ENCODE measurements at places on chromosomes 3 and 15. TPM values are rescaled to one million over a fixed set of nuclear protein-coding genes. Genes with fewer than 3 reads are reported as not detected.

Gene CYP1A1
- polyA plus RNA-seq: 0.19 TPM

Gene DUOXA2
- not detected for polyA plus RNA-seq

GRCh38 chr15:59237119-59237855, 30.6 kb downstream of the LDHAL6B start:
- DNase-seq: no peak

DNA sequence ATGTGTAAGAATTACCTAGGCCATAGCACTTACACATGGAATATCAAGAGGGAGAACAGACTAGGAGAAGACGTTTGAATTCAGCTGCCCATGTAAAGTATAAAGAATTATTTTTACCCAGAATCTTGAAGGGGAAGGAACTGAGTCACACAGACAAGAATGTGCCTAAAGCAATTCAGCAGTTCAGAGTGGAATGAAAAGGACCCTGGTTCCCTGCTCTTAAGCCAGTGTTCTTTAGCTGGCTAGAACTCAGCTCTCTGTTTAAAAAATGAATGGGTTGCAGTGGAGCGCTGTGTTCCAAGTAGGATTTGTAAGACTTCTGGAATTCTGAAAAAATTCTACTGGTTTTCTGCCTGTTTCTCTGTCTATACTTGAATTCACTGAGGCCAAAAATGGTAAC, 440.2 kb downstream of the LPP start:
- no peak for DNase-seq

GRCh38 chr15:86199467-86200145, 119.9 kb downstream of the AGBL1 start:
- DNase-seq: no peak

DNA sequence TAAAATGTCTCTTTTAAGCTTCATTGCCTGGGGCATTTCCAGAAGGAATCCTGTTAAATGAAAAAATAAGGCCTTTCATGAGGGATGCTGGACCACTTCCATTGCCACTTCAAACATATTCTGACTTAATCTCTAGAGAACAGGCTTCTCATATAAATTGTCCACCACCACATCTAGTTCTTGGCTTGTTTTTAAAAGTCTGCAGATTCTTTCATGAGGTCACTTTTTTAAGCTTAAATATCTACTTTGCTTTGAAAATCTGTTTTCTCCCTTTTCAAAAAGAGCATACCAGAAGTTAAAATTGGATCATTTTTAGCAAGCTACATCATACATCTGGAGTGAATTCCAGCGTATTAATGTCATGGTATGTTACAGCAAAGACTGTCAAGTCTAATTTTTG, 131.6 kb downstream of the C3orf70 start:
- no peak for DNase-seq

DNA sequence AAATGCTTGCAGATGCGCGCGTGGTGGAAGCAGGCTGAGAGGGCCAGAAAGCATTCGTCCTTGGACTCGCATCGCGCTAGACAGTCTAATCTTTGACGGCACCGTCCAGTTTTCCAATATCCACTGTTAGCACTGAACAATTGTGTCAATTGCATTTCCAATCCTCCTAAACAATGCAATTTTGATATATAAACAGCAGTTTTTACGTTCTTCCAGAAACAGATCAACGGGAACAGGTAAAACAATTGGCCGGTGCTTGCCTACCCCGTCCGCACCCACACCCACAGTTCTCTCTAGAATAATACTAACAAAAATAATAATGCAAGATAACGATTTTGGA, 17.2 kb downstream of the CPN2 start:
- DNase-seq: no peak

- DNase-seq: no peak
These were observed 576.7 kb downstream of the DIPK2A start for GRCh38 chr3:144548346-144548745.

DNA sequence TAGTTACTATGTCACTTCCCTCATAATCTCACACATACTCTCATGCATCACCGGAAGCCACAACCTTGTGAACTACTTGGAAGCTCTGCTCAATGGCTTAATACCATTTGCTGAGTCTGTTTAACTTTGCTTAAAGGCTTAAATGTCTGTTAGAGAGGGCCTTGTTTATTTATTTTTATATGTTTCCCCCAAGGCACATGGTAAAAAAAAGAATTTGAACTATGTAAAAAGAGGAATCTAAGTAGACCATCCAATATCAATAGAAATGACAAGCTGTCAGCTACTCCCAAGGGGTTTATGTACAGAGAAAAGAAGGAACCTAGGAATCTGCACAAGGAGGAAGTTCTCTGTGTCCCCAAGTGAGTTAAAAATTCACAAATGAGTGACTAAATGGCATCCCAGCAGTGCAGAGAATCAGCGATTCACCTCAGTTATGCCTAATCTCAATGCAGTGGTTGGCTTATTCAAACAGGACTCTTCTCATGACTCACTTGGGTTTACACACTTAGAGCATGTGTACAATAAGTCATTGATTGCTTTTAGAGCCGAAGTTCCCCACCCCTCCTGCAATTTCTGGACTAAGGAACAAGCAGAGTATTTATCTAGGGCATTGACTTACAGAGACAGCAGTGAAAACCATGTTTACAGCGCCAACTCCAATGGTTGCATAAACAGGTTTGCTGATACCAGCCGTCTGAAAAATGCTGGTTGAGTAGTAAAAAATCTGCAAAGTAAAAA, 24.4 kb downstream of the SLC2A2 start:
- DNase-seq: no peak

DNA sequence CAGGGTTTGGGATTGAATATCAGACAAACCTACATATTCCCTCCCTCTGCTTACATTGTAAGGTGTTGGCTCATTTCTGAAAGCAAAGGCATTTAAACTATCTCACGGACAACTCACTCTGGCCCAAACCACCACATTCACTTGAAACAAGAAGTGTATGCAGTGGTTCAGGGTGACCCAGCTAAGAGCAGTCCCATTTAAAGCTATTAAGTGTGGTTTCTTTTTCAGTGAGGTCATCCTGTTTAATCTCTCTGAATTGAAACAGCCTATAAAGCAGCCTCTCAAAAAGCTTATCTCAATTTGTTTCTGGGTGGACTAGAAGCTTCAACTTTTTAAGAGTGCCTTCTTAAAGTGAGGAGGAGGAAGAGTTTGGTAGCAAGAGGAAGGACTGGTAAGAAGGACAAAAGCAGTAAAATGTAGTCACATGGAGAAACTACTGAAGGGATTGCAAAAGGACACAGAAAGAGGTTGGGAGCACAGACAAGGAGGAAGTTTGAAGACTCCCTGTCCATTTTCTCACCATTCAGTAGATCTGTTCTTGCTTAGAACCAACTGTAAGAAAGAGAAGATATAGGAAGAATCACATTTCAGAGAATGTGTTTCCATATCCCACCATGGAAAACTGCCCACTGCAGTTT, 151.6 kb downstream of the TMCO5A start:
- DNase-seq: no peak

DNA sequence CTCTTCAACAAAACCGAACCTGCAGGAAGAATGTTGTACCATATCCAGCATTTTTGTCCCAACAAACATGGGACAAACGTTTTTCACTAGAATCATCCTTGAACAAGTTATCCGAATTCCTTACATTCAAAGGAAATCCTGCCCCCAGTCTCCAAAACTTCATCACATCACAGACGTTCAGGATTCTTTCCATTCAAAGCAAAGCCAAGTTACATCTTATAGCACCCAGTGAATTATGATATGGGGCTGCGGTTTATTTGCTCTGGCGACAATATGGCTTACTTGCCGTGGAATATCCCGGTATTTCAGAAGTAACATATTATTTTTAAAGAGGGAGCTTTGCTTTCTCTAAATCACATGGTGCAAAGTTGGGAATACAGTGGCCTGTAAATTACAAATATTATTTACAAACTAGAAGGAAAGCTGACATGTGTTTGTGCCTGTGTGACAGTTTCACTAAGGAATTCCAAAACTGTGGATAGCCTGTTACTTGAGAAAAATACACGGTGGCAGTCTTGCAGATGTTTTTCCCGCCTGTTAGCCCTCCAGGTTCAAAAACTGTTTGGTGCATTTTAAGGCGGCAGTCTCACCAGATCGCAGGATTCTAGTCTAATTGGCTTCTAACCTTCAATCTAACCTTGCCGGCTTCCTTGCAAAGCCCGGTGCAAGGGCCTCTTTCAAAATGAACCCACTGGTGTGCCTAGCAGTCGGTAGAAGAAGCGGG, 736 bp upstream of the MBNL1 start:
- no peak for DNase-seq
